ENCODE measurements at places on chromosomes 12 and 14.

- no peak for DNase-seq
These were observed 2.5 kb downstream of the CD163 start for GRCh38 chr12:7501031-7501588.

DNA sequence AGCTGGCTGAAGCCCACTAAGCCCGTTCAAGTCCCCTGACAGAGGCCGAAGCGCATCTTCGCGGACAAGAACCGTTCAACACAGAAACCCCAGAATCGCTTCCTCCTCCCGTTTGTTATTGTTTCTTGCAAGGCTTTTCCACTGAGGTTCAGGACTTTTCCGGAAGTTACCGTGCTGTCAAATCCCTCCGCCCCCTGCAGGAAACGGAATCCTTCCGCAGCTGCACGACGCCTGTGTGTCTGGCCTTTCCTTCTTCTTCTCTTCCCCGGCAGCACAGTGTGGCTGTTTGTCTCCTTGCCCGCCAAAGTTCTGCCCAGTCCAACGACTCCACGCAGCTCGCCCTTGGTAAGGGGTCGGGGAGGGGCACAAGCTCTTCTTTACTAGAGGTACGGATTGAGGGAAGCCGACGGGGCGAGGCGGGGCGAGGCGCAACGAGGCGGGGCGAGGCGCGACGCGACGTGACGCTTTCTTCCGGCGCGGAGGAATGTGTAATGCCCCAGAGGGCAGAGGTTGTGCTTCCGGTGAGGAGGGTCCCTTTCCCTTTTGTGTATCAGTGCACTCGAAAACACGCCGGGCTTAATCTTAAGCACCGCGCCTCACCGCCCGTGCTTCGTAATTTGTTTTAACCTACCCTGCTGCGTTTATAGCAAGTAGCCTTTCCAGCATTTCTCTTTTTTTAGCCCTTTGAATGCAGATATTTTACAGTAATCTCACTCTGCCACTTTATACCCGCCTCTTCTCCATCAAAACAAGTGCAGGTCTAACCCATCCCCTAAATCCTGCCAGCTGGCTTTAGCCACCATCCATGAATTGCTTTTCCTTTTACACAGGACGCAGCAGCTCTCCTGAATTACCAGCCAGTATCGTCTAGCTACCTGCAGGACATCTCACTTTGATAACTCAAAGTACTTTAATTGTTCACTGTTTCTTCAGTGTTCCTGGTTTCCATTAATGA, at the start of gene KDM5A:
Gene KDM5A, minus strand, starts transcription at position 179 of the 955 bp plus-strand sequence. CDS start 229 bp downstream, outside the sequence.
- peak; percentile 93 for DNase-seq

- no peak for DNase-seq
These were observed 6.3 kb upstream of the RIN3 start for GRCh38 chr14:92507174-92507768.

- DNase-seq: no peak
These were observed 778 bp downstream of the DNM1L start for GRCh38 chr12:32679920-32680237.

GRCh38 chr12:70264067-70264867, 21.0 kb downstream of the CNOT2 start:
- no peak for DNase-seq

Data from activated naive CD8-positive, alpha-beta T cell treated with anti-CD3 and anti-CD28 coated beads, Interleukin-2, amount 10 ng/mL, durations not matched to agents 7 days and 5 days (primary cell).